ENCODE measurements at places on chromosomes 11 and 22.
A peak's percentile ranks its signal among the peaks of the same experiment; 100 is the strongest.

- no peak for DNase-seq
Observed at GRCh38 chr11:113896156-113896879, 8.3 kb upstream of the HTR3B start.

DNA sequence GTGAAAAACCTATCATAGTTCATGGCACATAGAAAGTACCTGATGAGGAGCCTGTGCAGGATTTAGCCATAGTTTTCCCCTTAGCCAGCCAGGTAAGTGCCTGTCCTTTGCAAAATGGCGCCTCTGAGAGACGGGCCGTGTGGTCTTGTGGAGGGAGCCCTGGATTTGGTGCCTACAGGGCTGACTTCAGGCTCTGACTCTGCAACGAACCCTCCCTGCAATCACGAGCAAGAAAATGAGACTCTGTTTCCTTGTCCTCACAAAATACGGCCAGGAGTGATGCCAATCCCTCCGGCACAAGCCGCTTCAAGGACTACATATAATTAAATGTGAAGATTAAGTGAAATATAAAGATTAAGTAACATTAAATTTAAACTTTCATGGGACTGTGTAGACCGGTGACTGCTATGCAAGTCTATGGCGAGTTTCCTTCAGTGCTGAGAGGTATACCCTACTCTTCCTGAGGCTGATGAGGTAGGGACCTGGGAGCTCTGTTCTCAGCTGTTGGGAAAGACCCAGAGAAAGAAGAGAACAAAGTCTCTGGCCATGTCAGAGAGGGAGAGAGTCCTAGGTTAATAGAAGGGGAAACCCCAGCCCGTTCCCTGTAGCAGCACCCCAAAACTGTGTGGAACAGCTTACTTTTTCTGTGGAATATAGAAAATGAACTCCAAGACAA, 6.1 kb upstream of the CXCR5 start:
- DNase-seq = no peak

- DNase-seq = no peak
Observed at GRCh38 chr11:70210530-70210929, 7.4 kb downstream of the FADD start.

GRCh38 chr22:44913198-44913983, 96.4 kb downstream of the PHF21B start:
- no peak for DNase-seq

DNA sequence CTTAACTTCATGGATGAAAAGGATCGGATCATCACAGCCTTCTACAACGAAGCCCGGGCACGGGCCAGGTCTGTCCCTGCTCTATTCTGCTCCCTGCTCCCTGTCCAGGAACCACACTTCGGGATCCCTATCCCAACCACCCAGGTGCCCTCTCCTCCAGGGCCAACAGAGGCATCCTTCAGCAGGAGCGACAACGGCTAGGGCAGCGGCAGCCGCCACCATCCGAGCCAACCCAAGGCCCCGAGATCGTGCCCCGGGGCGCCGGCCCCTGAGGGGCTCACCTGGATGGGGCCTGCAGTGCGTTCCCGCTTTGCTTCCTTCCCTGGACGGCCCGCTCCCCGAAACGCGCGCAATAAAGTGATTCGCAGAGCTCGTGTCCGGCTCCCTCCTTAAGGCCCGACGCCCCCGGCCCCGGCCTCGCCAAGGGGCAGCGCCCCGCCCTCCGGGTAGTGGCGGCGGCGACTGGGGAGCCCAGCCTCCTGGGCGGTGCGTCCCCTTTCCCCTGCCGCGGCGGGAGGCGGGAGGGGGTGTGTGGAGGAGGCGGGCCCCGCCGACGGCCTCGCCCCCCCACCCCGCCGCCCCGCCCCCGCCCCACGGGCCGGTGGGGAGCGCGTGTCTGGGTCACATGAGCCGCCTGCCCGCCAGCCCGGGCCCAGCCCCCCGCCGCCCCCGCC, at the start of gene VEGFB:
VEGFB (plus strand) TSS at position 672 of the 674 bp plus-strand sequence. CDS start 250 bp downstream, outside the sequence.
- peak; percentile 85 for DNase-seq

DNA sequence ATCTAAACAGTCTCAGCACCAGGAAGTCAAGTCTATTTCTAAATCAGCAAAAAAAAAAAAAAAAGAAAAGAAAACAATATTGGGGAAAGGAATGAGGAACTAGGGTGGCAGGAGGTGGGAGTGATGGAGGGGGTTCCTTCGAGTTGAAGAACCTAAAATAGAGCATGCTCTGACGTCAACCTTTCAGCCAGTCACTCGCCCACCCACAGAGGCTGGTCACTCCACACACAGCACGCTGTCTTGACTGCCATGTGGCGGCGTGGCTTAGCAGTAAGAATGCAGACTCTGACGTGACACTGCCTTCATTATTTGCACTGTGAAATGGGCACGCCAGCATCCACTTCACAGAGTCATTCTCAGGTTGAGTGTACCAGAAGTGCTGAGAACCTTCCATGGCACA, 48.3 kb downstream of the LARGE1 start:
- no peak for DNase-seq
